Activated CD8-positive, alpha-beta T cell treated with anti-CD3 and anti-CD28 coated beads for 36 hours (primary cell): ENCODE measurements at places on chromosomes 1 and 21. TPM values are rescaled to one million over a fixed set of nuclear protein-coding genes. Genes with fewer than 3 reads are reported as not detected.

The MSH4 gene
- 0.32 TPM for total RNA-seq

The LCE1B gene
- not detected for total RNA-seq

The NBPF4 gene
- not detected for total RNA-seq

The SLC9A1 gene
- 14.8 TPM for total RNA-seq

DNA sequence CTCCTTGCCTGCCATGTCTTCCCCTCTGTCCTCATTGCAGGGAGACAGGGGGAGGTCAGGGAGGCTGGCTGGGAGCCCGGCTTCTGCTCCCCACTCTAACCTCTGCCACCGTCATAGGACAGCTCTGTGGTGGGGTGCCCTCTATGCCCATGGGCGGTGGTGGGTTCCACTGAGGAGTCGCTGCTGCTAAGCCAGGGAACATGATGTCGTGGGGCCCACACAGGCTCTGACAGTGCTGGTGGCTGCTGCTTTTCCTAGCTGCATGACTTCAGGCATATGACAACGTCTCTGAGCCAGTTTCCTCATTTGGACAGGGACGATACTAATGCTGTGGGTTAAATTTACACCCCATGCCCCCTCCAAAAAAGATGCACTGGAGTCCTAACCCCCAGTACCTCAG is 14.7 kb downstream of the KCNA10 start:
- no peak for DNase-seq

DNA sequence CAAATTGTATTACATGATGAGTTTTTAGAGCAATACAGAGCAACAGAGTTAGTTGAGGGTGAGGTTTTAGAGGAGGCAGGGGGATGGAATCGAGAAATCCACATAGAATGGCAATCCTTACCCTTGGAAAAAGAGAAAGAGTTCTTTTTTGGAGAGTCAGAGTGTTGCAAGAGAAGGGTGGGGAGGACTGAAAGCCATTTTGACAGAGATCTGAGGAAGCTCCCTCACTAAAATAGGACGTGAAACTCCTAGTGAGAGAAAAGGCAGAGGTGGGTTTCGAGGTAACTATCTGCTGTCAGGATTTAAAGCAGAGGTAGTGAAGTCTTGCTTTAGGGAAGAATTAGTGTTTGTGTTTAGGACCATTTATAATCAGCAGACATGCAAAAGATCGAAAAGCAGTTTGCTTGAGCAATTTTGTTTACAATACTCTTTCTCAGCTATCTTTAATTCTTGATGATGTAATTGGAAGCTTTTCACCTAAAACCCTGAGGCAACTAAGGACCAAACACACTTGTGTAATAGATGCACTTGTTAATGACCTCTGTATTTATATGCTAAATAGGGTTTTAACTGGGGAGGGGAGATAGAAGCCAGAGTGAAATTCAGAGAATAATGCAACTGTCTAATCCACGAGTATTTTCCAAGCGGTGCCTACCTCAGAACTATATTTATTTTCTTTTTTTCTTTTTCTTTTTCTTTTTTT is 20.0 kb downstream of the ADAMTS5 start:
- no peak for DNase-seq

- DNase-seq: no peak
These were observed 161.7 kb downstream of the FASLG start for GRCh38 chr1:172820475-172821158.

DNA sequence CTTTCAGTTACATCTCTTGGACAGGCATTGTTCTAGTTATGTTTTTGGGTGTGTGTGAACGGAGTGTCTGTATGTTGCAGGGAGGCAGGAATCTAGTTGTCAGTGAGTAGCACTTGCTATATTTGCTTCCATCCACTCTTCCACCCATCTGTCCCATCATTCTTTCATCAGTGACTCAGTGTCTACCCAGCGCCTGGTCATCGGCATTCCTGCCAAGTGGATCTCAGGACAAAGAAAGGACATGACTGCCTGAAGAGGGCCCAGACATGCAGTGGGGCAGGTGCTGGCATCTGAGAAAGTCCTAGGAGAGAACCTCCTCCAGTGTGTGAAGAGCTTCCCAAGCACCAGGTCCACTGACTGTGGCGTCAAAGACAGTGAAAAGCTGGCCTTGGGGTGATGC is 27.3 kb upstream of the MAGOH start:
- DNase-seq: no peak
